Endodermal cell (in vitro differentiated cells): ENCODE measurements at places on chromosomes 4 and X. TPM values are rescaled to one million over a fixed set of nuclear protein-coding genes. Genes with fewer than 3 reads are reported as not detected.

DCUN1D4 gene
- total RNA-seq = 43.9 to 55.1 TPM (median 51.5 TPM) in 3 replicates

CPZ gene
- 23.9 to 31.9 TPM (median 25.4 TPM) in 3 replicates for total RNA-seq

CENPVL2 gene
- 0.45 to 0.55 TPM (median 0.53 TPM) in 3 replicates for total RNA-seq

FTSJ1 gene
- total RNA-seq = 46.0 and 47.3 TPM in 2 replicates

MAGEB2 gene
- total RNA-seq = not detected in 2 replicates

UBE2D3 gene
- 283 to 337 TPM (median 309 TPM) in 3 replicates for total RNA-seq

LDB2 gene
- total RNA-seq = 11.4 to 14.2 TPM (median 12.4 TPM) in 3 replicates

MND1 gene
- total RNA-seq = 16.6 to 31.7 TPM (median 30.3 TPM) in 3 replicates

DNA sequence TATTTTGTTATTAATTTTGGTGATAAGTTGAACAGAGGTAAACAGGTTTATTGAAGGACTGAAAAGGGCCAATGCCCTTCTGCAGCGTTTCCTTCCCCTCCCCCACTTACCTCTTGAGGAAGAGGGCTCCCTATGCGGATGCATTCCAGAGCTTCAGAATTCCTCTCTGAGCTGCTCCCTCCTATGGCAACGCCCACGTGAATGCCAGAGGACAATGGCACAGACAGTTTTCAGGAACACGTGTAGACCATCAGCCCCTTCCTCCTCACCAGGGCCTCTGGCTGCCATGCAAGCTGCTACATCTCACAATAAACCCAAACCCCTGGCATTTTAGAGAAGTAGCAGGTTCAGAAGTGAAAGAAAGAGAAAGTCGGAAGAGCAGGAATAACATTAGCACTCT, 127.9 kb downstream of the CHRDL1 start:
- no peaks in the 10 kb centered on the region for H3K36me3 ChIP-seq
- H3K4me1 ChIP-seq = no peaks in the 10 kb centered on the region
- no peaks in the 10 kb centered on the region for H3K27me3 ChIP-seq
- DNase-seq = peak; percentile 86
- H3K4me3 ChIP-seq = no peak overlapping the region

DNA sequence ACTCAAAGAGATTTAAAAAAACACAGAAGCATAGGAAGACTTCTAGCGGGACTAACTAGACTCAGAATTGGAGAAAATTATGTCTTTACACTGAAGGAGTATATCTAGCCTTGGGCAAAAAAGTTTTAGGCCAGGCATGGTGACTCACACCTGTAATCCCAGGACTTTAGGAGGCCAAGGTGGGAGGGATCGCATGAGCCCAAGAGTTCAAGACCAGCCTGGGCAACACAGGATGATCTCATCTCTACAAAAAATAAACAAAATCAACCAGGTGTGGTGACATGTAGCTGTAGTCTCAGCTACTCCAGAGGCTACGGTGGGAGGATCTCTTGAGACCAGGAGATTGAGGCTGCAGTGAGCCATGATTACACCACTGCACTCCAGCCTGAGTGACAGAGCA, 99.5 kb downstream of the NEUROG2 start:
- H3K4me1 ChIP-seq = no peaks in the 10 kb centered on the region
- no peak for DNase-seq
- H3K27ac ChIP-seq = no peak overlapping the region

DNA sequence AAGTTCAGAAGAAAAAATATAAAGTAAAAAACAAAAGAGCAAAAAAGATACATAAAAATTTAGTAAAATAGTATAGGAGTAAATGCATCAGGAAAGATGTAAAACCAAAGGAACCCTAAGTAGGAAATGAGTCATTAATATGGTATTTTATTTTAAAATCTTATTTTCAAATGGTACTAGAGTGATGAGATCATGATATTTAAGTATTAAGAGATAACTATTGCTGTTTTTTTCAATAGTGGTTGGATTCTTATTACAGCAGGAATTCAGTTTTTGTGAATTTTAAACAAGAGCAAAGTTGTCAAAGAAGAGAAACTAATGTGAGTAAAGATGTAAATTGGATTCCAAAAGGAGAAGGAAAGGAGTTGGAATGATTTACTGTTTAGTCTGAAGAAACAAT, 20.0 kb downstream of the EMCN start:
- no peak for DNase-seq
- no peaks in the 10 kb centered on the region for H3K36me3 ChIP-seq
- no peaks in the 10 kb centered on the region for H3K4me1 ChIP-seq
- H3K27me3 ChIP-seq = no peaks in the 10 kb centered on the region

DNA sequence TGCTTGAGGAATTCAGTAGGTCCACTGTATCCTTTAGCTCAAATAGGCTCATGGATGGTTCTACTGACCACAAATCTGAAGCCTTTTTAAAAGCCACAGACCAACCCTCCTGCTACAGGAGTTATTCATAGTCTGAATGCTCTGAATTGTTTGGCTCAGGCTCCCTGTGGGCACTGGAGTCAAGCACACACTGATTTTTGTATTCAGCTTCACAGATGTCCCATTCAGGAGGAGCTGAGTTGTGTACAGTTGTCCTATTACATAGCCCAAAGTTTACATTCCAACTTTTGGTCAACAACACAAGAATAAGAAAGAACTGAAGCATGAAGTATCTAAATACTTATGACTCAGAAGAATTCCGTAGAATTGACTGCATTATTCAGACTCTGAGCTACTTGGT, 243.9 kb downstream of the UNC5C start:
- H3K4me1 ChIP-seq = no peaks in the 10 kb centered on the region
- H3K27me3 ChIP-seq = no peaks in the 10 kb centered on the region

DNA sequence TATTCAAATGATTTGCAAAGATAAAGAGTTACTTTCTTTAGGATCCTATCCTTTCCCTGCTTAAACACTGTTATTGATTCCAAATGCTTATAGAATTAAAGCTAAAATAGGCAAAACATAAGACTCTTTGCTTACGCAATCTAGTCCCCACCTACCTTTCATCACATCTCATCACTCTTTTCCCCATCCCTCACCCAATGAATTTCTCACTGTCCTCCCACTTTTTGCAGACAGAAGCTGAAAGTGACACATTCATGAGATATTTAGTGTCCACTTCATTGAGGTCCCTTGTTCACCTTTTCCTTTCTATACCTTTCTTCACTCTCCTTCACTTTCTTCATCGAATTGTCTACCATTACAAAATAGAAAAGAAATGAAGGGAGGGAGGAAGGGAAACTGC, 424 bp downstream of the SATL1 start:
- H3K36me3 ChIP-seq = no peaks in the 10 kb centered on the region
- DNase-seq = no peak
- no peak overlapping the region for H3K27ac ChIP-seq
- H3K4me3 ChIP-seq = peak overlapping the region; percentile 93
- no peaks in the 10 kb centered on the region for H3K4me1 ChIP-seq

- H3K36me3 ChIP-seq = no peaks in the 10 kb centered on the region
- H3K27me3 ChIP-seq = no peaks in the 10 kb centered on the region
- no peak overlapping the region for H3K27ac ChIP-seq
- H3K4me3 ChIP-seq = no peak overlapping the region
These were observed 17.4 kb upstream of the AFAP1 start for GRCh38 chr4:7956934-7957656.

- H3K27ac ChIP-seq = peak overlapping the region; percentile 56
- no peaks in the 10 kb centered on the region for H3K36me3 ChIP-seq
- H3K4me3 ChIP-seq = no peak overlapping the region
- no peak for DNase-seq
These were observed 94.6 kb upstream of the GALNT7 start for GRCh38 chr4:173073939-173074500.

DNA sequence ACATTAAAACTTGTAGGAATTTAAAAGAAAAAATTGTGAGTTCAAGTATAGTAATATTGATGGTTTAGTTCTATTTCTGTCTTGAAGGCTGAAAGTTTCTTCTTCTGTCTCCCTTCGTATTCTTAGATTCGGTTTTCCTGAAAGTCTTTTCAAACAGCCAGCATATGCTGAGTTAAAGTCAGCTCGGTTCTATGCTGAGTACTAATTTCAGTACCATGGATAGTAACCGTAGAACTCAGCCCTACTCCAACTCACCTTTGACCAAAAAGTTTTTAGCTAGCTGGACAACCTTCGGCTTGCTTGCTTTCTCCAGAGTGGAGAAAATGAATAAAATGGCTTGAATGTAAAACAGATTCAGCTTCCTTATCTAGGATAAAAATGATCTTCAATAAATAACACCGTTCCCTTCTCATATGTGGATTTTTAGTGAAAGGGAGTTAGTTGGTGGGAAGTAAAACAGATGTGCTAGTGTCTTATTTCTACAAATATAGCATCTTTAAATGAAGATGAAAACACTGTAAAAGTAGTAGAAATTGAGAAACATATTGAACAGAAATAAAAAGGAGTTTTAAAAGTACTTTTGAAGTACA, 5.2 kb downstream of the POU4F2 start:
- DNase-seq = no peak
- no peak overlapping the region for H3K27ac ChIP-seq
- peaks cover 9% of the 10 kb centered on the region for H3K4me1 ChIP-seq
- peaks cover 100% of the 10 kb centered on the region for H3K27me3 ChIP-seq

GRCh38 chr4:72770708-72771107, 201.7 kb upstream of the ADAMTS3 start:
- H3K27me3 ChIP-seq = no peaks in the 10 kb centered on the region
- DNase-seq = no peak
- H3K4me1 ChIP-seq = no peaks in the 10 kb centered on the region
- no peaks in the 10 kb centered on the region for H3K36me3 ChIP-seq
- no peak overlapping the region for H3K4me3 ChIP-seq

DNA sequence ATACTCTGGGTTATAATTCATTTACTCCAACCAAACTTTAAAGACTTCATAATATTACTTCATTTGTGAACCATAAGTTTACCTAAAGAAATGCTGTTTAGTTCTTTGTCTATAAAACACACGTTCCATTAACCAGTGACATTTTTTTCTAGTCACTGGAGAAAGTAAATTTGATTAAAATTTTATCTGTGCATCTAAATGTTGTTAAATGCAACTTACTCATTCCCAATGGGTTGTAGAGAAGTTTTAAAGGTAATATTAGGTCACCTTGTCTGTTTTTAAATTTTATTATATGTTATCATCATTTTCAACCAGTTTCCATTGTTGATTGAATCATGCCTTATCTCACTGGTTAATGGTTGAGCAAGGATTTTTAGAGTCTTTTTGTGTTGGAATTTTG, 401.4 kb downstream of the CCSER1 start:
- H3K27ac ChIP-seq = no peak overlapping the region
- H3K4me1 ChIP-seq = no peaks in the 10 kb centered on the region
- H3K4me3 ChIP-seq = no peak overlapping the region

- no peaks in the 10 kb centered on the region for H3K36me3 ChIP-seq
- H3K4me1 ChIP-seq = no peaks in the 10 kb centered on the region
- no peak for DNase-seq
These were observed 20.4 kb upstream of the PUDP start for GRCh38 chrX:7168371-7168770.

DNA sequence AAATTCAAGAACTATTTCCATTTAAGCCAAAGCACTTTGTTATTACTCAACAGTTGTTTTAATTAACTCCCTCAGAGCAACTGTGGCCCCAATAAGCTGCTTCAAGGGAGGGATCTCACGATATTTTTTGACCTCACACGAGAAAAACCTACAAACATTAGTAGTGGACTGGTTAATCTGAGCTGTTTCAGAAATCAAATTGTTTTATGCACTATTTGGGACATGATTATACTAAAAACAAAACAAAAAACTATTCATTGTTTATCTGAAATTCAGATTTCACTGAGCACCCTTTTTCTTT, 74.3 kb downstream of the DCHS2 start:
- H3K27ac ChIP-seq = no peak overlapping the region
- DNase-seq = no peak
- H3K27me3 ChIP-seq = peaks cover 21% of the 10 kb centered on the region
- H3K4me3 ChIP-seq = peak overlapping the region; percentile 84

DNA sequence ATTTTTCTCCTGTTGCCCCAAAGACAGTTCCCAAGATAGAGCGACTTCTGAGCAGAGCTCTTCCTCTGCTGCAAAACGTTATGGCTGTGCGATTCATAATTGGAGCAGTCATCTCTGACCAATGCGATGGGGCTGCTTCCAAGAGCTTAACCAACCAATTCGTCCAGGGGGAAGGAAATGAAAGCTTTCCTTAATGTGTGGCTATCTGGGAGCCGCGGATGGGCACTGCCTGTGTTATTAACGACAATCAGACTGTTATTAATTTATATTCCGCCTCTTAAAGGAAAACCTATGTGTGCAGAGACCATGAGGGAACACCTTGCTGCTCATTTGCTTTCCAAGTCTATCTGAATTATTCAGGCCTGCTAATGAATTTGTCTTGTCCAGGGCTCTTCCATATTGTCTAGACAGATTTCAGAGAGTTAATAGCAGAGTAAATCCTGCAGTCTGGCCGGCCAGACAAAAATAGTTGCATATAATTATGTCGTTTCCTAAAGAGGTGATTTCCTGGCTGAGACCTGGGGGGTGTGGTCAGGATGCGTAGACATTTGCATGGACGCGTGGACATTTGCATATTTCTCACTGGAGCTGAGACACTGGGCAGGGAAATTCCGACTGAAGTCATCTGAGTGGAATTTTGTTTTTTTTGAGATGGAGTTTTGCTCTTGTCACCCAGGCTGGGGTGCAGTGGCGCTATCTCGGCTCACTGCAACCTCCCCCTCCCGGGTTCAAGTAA, 135.4 kb downstream of the HMX1 start:
- DNase-seq = no peak
- H3K27ac ChIP-seq = no peak overlapping the region
- no peak overlapping the region for H3K4me3 ChIP-seq

- no peaks in the 10 kb centered on the region for H3K36me3 ChIP-seq
- peaks cover 6% of the 10 kb centered on the region for H3K4me1 ChIP-seq
- H3K27ac ChIP-seq = no peak overlapping the region
These were observed 3.2 kb downstream of the TIGD4 start for GRCh38 chr4:152776352-152776751.

- H3K4me3 ChIP-seq = peak overlapping the region; percentile 80
- H3K36me3 ChIP-seq = no peaks in the 10 kb centered on the region
- H3K27ac ChIP-seq = no peak overlapping the region
- peaks cover 7% of the 10 kb centered on the region for H3K4me1 ChIP-seq
- peak; percentile 76 for DNase-seq
These were observed 2.5 kb downstream of the FGFR3 start for GRCh38 chr4:1795299-1796195.
